Endothelial cell of coronary artery (primary cell): ENCODE measurements at places on chromosomes 13 and 19. TPM values are rescaled to one million over a fixed set of nuclear protein-coding genes. Genes with fewer than 3 reads are reported as not detected.

The ATP4B gene
- not detected in 2 replicates for total RNA-seq

The CD209 gene
- not detected in 2 replicates for total RNA-seq

The CD79A gene
- total RNA-seq, result 0.09 TPM in 2 replicates

The KL gene
- under 0.01 TPM in 2 replicates for total RNA-seq

The SIGLEC7 gene
- under 0.01 TPM in 1 of 2 replicates, not detected in the other for total RNA-seq

The CNN1 gene
- 2.0 and 6.9 TPM in 2 replicates for total RNA-seq

The SLC15A1 gene
- under 0.01 TPM in 1 of 2 replicates, not detected in the other for total RNA-seq

The LGALS4 gene
- total RNA-seq, result 0.09 TPM in 1 of 2 replicates, not detected in the other

The LILRB3 gene
- total RNA-seq, result not detected in 2 replicates

The COMMD6 gene
- 68.7 and 69.0 TPM in 2 replicates for total RNA-seq

The PSG6 gene
- total RNA-seq, result not detected in 2 replicates

The FGF14 gene
- total RNA-seq, result not detected in 2 replicates

The LYPD3 gene
- total RNA-seq, result not detected in 2 replicates

The FLT1 gene
- 53.7 and 133 TPM in 2 replicates for total RNA-seq

The PRSS57 gene
- not detected in 2 replicates for total RNA-seq
